ENCODE measurements at places on chromosomes 3 and 15.

DNA sequence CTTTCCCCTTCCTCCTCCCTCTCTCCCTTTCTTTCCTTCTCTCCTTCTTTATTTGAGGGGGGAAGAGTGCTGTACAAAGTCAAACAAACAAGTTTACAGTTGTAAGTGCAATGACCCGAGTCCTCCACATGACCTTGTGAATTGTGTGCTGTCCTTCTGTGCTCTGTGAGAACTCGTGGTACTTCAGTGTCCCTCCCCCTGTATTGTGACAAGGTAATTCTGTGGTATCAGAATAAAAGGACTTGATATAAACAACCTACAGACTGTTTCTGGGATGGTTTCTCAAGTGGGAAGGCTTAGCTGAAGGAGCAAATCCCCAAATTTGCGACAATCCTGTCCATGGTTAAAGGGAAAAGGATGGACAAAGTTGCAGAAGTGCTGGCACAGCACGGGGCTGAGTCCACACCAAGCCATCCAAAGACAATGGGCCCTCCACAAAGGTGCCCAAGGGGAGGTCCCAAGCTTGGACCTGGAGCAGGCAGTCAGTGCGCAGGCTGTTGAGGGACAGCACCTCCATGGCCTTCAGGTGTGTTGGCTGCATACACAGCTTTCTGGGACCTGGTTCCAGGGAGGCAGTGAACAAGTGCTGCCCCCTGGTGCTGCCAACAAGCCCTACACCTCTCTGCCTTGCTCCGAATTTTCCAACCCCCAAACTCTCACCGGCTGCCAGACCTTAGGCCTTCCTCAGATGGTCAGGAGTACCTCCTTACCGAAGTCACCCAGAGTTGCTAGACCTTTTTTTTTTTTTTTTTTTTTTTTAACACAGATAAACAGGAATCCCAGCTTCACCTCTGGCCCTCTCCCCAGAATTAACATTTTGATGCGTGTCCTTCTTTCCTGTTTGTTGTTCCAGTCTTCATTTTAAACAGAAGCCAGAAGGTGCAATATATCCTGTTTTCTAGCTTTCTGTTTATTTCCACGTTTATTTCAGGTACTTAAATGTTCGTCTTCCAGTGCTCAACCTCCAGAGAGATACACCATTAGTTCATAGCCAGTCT is 2.6 kb upstream of the APEH start:
- no peak for DNase-seq

GRCh38 chr3:47005212-47006144 is 26.0 kb downstream of the NBEAL2 start:
- no peak for DNase-seq

GRCh38 chr3:69320871-69321271 is 65.0 kb downstream of the FRMD4B start:
- DNase-seq: no peak

DNA sequence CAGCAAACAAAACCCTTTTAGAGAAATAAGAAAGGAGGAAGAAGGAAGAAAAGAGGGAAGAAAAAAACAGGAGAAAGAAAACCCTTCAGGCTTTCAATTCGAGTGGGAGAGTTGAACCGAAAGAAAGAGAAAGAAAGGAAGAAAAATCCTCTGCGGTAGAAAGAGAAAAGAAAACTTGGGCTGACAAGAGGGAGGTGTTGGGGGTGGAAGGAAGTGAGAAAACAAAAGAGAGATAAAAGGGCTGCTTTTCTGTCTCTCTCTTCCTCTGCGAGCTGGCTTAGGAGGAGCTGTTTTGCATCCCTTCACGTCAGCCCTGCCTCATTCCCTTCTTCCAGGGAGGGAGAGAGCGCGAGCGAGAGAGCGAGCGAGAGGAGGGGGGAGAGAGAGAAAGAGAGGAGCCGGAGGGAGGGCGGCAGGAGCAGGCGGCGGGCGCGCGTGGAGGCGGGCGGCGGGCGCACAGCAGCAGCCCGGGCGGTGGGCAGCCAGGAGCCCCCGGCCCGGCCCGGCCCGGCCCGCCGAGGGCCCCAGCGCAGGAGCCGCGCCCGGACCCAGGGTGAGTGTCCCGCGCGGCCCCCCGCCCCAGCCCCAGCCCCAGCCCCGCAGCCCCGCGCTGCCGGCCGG is at the start of gene ZNF710:
Gene ZNF710, plus strand, starts transcription at position 263 of the 621 bp plus-strand sequence. CDS start 65,814 bp downstream, outside the sequence.
- DNase-seq: no peak

- no peak for DNase-seq
These were observed 423 bp upstream of the HACD3 start for GRCh38 chr15:65529762-65530317.

- no peak for DNase-seq
These were observed 175.0 kb downstream of the OPA1 start for GRCh38 chr3:193768070-193768394.

DNA sequence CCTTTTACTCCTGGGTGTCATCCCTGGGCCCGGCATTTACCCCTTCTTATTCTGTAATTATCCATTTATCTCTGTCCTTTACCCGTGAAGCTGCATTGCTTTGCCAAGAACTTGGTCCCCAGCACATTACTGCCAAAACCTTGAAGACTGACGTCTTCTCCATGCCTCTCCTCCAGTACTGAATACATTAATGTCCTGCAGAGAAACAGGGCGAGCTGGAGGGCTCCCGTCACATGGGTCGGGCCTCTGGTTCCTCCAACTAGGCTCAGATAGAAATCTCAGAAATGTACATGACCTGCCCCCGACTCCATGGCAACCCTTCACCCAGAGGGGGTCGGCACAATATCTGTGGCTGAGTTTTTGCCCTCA is 445 bp downstream of the EFCAB12 start:
- no peak for DNase-seq

- DNase-seq: no peak
These were observed 43.1 kb downstream of the PDE8A start for GRCh38 chr15:85024509-85025336.

GRCh38 chr3:32340039-32340438 is 51.6 kb upstream of the CMTM7 start:
- DNase-seq: no peak

DNA sequence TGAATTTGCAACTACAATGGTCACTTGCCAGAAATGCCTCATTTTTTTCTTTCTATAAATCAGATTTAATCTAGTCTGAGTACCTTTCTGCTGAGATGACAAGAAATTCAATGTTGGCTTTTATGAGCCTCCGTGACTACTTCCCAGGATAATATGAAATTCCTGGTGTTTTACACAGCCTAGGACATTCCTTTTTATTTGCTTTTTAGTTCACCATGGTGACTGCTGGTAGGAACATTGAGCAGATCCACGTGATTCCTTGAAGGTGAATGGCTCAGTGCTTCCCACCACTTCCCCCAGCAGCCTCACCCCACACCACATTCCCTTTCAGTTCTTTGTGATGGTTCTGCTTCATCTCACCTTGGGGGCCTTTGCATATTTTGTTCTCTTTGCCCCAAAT is 4.3 kb upstream of the NPTN start:
- no peak for DNase-seq

GRCh38 chr15:63339006-63339766 is 42.5 kb downstream of the CA12 start:
- no peak for DNase-seq

GRCh38 chr3:111903067-111903511 is 44.0 kb downstream of the PHLDB2 start:
- DNase-seq: no peak

DNA sequence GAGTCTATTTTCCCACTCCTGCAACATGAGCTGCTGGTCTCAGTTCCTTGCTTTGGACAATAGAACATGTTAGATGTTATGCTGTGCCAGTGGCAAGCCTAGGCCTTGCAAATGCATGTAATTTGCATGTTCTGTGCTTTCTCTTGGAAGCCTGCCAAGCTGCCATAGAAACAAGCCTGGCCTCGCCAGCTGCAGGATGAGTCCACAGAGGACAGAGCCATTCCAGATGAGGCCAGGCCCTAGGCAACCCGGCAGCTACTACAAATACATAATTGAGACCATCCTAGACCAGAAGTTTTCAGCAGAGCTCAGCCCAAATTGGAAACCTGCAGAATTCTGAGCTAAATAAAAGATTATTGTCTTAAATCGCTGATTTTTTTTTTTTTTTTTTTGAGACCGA is 39.6 kb downstream of the TRIM69 start:
- DNase-seq: peak; percentile 55

All from NCI-H510A (cell line).